Tibial nerve (tissue), 4 donors: ENCODE measurements at places on chromosomes 7 and 10.

DNA sequence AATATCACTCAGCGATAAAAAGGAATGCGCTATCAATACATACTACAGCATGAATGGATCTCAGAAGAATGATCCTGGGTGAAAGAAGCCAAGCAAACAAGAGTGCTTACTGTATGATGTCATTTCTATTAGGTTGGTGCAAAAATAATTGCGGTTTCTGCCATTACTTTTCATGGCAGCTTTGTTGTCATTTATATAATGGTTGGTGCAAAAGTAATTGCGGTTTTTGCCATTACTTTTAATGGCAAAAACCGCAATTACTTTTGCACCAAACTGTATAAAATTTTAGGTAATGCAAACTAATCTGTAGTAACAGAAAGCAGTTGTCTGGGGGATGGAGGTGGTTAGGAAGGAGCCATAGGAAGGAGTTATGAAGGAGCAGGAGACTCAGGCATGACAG is 318.3 kb upstream of the ZMIZ1 start:
- no peak for DNase-seq

GRCh38 chr10:93334901-93335327 is 147.2 kb downstream of the MYOF start:
- no peak for DNase-seq

GRCh38 chr10:110698782-110699201 is 54.7 kb downstream of the RBM20 start:
- no peak for DNase-seq

DNA sequence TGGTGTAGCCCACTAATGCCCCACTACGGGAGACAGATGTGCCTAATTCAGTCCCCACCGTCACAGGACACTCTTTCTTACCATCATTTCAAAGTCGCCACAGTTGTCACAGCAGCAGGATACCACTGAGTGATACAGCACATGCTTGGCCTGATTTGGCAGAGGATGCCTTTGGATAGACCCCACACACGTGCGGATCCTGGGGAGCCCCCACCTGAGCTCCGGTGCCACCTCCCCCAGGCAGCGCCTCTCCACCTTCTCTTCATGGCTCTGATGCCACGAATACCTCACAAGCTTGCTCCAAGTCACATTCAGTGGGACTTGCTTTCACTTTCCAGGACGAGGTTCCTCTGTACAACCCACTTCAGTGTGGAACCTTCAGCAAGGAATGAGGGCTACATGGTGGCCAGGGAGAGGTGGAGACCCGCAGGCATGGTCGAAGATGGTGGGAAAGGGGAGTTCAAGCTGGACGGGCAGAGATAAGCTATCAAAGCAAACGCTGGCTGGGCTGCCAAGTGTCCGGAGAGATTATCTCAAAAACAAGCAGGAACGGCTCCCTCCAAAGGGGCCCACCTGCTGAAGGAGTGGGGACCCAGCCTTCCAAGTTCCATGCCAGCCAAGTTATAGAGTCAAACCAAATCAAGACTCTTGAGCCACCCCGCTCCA is 107.4 kb downstream of the ZRANB1 start:
- no peak for DNase-seq

GRCh38 chr10:44379907-44380306 is 5.0 kb downstream of the CXCL12 start:
- DNase-seq: no peak

- no peak for DNase-seq
Measured at GRCh38 chr7:79236352-79237028, 217.0 kb downstream of the MAGI2 start.

DNA sequence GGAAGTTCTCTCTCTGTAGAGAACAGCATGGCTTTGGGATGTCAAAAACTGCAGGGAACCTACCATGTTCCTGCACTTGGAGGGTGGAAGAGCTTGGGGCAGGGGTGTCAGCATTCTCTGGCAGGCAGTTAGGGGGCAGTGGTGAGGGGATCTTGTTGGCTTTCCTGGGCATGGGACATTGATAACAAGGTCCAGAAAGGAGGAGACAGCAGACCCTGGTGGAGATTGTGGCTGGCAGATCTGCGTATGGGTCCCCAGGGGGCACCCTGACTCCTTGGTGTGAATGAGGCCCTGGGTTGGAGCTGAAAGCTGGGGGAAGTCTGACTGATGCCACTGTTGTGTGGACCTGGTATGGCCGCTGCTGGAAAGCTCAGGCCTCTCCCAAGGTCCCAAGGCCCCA is 22.9 kb upstream of the CAMK2B start:
- no peak for DNase-seq

DNA sequence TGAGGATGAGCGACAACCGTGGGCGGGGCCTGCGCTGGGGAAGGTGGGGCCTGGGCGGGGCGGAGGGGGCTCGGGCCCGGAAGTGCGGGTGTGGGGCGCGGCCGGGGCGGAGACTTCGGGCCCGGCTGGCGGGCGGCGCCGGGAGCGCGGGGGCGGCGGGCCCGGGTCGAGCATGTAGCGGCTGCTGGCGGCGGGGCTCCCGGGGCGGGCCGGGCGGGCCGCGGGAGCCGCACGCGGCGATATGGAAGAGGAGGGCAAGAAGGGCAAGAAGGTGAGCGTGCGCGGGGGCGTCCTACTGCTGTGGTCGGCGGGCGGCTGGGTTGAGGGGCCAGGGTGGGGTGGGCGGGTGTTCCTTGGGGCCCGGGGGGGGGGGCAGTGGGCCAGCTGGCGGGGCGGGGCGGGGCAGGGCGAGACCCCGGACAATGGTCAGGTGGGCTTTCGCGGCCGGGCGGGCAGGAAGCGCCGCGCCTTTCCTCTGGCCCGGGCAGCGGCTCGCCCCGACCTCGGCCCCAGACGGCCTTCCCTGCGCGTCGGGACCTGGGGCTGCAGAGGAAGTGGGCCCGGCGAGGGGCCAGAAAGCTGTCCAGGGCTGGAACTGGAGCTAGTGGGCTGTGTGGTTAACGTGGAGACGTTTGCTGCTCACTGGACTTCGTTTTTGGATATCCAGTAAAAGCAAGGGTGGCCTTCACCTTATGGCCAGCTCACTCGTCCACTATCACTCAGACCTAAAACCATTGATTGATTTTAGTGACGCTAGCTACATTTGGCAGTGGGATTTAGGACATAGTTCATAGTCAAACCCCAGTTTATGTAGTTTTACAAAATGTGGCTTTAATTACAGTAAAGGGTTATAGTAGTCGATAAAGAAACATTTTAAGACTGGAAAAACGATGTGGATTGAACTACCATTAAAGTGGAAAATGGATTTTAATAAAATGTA is at the start of gene CCM2:
TSS of gene CCM2 (plus strand) at position 109 of the 940 bp plus-strand sequence. CDS start at position 242, 133 bp downstream.
- DNase-seq: no peak

GRCh38 chr10:22606164-22606614 is 108.2 kb downstream of the PIP4K2A start:
- DNase-seq: no peak

- no peak for DNase-seq
Measured at GRCh38 chr7:33643530-33643929, 261.8 kb upstream of the BMPER start.

DNA sequence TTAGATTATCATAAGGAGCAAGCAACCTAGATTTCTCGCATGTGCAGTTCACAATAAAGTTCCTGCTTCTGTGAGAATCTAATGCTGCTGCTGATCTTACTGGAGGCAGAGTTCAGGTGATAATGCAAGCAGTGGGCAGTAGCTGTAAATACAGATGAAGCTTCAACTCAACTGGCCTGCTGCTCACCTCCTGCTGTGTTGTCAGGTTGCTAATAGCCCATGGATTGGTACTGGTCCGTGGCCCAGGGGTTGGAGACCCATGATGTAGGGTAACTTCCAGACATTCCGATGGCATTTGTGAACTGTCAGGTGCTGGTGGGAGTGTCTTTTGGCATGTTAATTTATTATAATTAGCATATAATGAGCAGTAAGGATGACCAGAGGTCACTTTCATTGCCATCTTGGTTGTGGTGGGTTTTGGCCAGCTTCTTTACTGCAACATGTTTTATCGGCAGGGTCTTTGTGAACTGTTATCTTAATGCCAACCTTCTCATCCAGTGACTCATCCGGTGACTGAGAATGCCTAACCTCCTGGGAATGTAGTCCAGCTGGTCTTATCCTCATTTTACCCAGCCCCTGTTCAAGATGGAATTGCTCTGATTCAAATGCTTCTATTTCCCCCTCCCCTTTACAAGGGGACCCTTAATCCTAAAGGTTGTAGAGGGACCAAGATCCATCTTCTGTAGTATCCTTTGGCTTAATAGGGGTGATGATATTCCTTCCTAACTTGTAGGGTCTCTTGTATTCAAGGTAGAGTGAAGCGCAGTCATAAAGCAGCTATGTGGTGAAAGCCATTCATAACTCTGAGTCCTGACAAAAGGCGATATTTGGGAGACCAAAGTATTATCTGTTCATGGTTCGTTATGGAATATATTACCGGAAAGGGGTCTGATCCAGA is 165.8 kb downstream of the CCSER2 start:
- no peak for DNase-seq

- DNase-seq: no peak
Measured at GRCh38 chr10:3830946-3831345, 45.9 kb upstream of the KLF6 start.

GRCh38 chr7:111914291-111914690 is 291.9 kb downstream of the DOCK4 start:
- no peak for DNase-seq

DNA sequence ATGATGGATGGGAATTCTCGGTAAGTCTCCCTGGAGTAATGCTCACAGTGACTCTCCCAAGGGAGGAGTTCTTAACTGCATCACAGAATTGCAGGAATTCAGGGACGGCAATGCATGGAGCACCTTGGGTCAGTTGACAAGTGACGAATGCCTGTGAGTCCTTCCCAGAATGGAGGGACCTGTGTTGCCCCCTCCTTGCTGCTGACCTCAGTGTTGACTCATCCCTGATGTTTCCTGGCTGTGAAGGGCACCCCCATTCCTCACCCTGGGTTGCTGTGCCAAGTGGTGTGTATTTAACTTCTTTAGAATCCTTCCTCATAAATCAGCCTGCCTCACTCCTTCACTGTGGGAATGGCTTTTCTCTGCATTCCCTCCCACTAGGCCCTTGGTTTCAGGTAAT is 98.9 kb downstream of the LRMDA start:
- no peak for DNase-seq

DNA sequence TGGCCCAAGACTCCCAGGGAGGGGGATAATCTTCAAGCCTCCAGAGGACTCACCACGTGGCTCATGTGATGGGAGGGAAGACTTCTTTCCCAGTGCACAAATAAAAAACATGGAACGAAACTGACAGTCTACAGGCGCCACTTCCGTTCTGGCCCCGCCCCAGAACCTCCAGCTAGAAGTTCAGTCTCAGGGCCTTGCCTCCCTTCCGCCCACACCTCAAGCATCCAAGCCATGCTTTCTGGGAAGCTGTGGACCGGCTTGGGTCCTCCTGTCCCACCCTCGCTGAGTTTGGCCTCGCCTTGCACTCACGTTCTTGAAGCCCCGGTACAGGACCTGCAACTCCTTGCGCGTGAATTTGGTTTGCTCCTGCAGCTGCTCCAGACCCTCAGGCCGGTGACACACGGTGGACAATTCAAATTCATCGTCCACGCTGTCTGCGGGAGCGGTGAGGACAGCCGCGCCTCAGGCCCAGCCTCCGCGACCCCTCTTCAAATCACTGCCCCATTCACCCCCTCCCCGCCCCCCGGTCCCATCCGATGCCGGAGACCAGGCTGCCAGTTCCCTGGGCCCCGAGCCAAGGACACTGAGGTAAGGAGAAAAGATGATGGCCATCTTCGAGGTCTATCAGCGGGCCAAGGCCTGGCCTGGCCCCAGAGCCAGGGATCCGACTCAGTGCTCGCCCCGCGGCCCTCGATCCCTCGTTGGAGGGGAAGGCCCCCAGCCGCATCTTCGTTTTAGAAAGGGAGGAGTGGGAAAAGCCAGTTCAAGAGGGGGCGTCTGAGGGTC is 10.7 kb upstream of the OGA start:
- DNase-seq: no peak

GRCh38 chr7:76064208-76064970 is 16.5 kb downstream of the MDH2 start:
- DNase-seq: no peak

DNA sequence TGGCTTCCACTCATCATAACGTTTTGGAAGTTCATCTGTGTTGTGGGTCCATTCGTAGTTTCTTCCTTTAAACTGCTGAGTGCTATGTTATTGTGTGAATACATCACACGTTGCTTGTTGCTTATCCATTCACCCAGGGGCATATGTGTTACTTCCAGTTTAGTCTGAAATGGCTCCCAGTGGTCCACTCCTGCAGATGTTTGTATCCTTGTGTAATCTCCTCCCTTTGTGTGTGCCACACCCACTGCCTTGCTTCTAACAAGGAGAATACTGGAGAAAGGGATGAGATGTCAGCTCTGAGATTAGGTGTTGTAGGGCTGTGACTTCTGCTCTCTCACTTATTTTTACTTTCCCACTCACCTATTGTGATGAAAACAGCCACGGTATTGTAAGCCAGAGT is 239.1 kb upstream of the HABP2 start:
- DNase-seq: no peak

DNA sequence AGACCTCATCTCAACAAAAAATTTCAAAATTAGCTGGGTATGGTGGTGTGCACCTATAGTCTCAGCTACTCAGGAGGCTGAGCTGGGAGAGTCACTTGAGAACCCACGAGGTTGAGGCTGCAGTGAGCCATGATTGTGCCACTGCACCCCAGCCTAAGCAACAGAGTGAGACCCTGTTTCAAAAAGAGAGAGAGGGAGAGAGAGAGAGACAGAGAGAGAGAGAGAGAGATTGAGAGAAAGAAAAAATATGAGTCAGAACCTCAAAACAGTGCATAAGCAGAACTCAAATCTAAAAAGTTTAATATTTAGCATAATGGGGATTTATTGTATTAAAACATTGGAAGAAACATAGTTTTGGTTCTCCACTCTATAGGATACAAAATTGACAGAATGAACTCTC is 17.5 kb upstream of the OTUD1 start:
- no peak for DNase-seq

DNA sequence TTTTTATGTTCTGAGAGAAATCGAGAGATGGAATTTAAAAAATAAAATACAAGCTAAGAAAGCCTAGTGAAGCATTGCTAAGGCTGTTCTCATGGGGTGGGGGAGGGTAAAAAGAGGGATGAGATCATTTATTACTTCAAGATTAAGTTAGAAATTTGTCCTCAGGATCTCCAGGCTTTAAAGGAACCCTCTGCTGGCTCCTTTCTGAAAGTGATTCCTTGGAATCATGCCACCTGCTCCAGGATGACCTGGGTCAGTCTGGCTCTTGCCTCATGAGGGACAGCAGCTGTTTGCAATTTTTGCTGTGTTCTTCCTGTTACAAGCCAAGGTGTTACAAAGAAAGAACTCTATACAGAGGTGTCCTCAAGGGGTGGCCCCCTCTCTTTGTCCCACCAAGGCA is 69.8 kb downstream of the CDK1 start:
- DNase-seq: no peak

GRCh38 chr10:44995914-44996669 is 4.6 kb upstream of the ZNF22 start:
- peak; percentile 74 for DNase-seq

GRCh38 chr7:66306243-66306642 is 101.1 kb downstream of the TPST1 start:
- no peak for DNase-seq

- no peak for DNase-seq
Measured at GRCh38 chr7:157564517-157565177, 227.8 kb downstream of the DNAJB6 start.

DNA sequence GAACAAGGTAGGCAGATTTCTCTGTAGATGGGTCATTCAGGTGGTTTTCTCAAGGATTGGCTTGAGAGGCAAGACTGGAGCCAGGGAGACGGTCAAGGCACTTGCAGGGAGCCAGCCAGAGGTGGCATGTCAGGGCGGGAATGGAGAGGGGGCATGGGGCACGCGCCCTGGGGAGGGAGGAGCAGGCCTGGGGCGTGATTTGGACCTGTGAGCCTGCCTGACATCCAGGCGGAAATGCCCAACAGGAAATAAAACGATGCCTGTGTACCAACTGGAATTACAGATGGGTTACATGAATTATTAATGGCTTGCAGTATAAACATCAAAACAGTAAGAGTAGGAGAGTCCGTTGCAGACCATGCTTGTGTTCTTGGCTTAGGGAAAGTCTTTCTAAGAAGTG is 8.6 kb upstream of the SUN1 start:
- DNase-seq: no peak
